ENCODE measurements at places on chromosomes 1 and 21.
A peak's percentile ranks its signal among the peaks of the same experiment; 100 is the strongest.

- DNase-seq, result peak; percentile 98
Measured at GRCh38 chr21:29298348-29299045, at the start of gene BACH1. BACH1 (plus strand) TSS chr21:29298922; CDS start chr21:29321281, 22,359 bp downstream.

- DNase-seq, result no peak
Measured at GRCh38 chr1:94755675-94756074, 64.5 kb upstream of the SLC44A3 start.

GRCh38 chr1:233140499-233140898 lies 155.0 kb downstream of the PCNX2 start:
- DNase-seq, result no peak

GRCh38 chr21:18382141-18382540 lies 21.4 kb downstream of the TMPRSS15 start:
- DNase-seq, result no peak

GRCh38 chr1:180310095-180310494 lies 80.0 kb downstream of the LHX4 start:
- no peak for DNase-seq

- no peak for DNase-seq
Measured at GRCh38 chr1:41319807-41320711, 41.2 kb upstream of the FOXO6 start.

- peak; percentile 91 for DNase-seq
Measured at GRCh38 chr1:1080122-1080757, 6.1 kb upstream of the RNF223 start.

GRCh38 chr1:200213921-200214320 lies 186.4 kb downstream of the NR5A2 start:
- DNase-seq, result no peak

DNA sequence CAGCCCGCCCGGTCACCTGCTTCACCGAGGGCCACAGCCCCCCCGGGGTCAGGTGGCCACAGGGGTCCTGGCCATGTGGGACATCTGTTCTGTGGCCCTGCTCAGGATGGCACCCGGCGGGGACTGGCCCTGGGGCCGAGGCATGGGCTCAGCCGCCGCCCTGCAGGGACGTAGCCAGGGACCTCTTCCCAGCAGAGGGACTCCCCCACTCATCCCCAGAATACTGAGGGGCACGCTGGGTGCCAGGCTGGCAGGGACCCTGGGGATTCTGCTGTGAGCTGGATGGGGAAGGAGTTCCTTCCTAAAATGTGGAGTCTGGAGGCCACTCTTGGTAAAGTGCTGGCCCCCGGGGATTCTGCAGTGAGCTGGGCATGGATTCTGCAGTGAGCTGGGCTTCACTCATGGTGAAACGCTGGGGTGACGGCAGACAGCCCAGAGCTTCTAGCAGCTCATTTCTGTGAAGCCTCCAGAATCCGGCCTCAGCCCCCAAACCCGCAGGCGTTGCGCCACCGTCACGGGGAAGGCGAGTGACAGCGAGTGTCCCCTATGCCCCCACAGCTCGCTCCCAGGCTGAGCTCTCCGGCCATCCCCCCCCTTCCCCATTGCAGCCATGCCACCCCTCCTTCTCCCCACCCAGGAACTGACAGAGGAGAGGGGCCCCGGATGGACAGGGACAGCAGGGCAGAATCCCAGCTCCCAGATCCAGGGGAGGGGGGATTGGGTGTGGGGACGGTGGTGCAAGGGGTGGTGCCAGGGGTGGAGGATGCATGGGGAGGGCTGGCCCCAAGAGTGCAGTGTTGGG lies 1.4 kb downstream of the ITGB2 start:
- DNase-seq, result no peak

DNA sequence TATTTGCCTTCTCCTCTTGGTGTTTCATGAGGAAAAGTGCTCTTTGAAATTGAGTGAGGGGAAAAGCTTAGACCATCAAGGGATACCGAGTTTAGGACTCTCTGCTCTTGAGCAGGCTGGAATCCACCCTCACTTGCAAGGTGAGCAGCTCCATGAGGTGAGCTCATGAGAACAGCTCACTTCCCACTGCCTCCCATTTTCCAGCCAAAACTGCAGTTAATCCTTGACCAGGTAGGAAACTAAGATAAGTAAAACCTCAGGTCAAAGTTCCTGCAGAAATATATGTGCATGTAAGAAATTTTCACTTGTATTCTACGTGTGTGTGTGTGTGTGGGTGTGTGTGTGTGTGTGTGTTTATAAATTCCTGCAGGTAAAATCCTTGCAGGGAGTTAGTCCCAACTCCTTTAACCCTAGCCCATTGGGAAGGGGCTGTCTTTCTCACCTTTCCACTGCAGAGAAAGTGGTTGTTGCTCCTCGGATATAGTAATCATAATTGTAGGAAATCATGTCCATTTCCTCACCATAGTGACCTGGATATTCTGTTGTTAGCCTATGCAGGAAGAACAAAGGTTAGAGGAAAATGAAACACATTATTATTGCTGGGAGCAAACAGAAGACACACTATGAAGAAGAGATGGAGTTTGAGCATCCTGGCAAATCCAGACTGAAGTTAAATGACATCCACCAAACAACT lies 28.3 kb downstream of the DPT start:
- DNase-seq, result no peak

- no peak for DNase-seq
Measured at GRCh38 chr1:235999259-235999925, 65.5 kb downstream of the NID1 start.

- DNase-seq, result no peak
Measured at GRCh38 chr1:243605604-243606003, 244.4 kb downstream of the AKT3 start.

GRCh38 chr1:54477153-54477561 lies 70.9 kb upstream of the ACOT11 start:
- DNase-seq, result no peak
